Stimulated activated CD8-positive, alpha-beta memory T cell treated with anti-CD3 and anti-CD28 coated beads, Interleukin-15, amount 100 ng/mL, for 4 hours (primary cell): ENCODE measurements at places on chromosomes 16 and 17.

GRCh38 chr17:77959126-77959925 is 823 bp downstream of the TNRC6C start:
- DNase-seq, result no peak

- DNase-seq, result no peak
Measured at GRCh38 chr17:39808409-39808997, 55.6 kb downstream of the IKZF3 start.

- peak; percentile 26 for DNase-seq
Measured at GRCh38 chr17:10156948-10157607, 41.3 kb downstream of the GAS7 start.

DNA sequence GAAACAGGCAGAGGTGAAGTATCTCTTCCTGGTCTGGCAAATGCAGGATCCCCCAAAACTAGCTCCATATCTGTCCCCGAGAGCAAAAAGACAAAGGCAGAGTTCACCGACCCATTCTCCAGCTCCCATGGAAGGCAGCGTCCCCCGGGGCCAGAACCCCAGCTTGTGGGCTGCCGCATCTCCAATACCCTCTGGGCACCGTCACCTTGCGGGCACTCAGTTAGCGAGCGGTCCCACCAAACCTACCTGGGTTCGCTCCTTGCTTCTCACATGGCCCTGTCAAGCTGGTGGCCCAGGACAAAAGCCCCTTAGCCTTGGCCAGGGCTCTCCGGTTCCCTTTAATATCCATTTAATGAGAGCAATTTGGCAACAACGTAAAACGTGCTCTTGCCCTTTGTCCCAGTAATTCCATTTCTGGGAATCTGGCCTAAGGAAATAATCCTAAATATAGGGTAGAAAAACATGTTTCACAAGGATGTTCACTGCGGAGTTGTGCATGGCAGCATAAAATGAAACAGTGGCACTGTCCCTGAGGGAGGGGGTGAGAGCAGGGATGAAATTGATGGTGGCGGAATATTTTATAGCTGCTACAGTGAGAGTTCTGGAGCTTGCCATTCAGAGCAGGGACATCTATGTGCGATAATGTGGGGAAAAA is 157.1 kb downstream of the CMIP start:
- DNase-seq, result no peak

DNA sequence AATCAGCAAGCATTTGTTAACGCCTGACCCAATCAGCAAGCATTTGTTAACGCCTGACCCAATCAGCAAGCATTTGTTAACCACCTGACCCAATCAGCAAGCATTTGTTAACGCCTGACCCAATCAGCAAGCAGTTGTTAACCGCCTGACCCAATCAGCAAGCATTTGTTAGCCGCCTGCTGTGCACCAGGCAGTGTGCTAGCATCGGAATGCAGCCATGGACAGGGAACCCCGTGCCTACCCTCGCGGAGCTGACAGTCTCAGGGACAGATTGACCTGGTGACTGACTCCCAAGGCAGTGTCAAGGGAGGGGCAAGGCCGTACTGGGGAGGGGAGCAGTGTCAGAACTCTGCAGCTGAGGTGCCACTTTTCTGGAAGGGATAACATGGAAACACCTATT is 66.9 kb downstream of the ABR start:
- DNase-seq, result no peak

- no peak for DNase-seq
Measured at GRCh38 chr17:78180083-78180482, 6.8 kb downstream of the TK1 start.

DNA sequence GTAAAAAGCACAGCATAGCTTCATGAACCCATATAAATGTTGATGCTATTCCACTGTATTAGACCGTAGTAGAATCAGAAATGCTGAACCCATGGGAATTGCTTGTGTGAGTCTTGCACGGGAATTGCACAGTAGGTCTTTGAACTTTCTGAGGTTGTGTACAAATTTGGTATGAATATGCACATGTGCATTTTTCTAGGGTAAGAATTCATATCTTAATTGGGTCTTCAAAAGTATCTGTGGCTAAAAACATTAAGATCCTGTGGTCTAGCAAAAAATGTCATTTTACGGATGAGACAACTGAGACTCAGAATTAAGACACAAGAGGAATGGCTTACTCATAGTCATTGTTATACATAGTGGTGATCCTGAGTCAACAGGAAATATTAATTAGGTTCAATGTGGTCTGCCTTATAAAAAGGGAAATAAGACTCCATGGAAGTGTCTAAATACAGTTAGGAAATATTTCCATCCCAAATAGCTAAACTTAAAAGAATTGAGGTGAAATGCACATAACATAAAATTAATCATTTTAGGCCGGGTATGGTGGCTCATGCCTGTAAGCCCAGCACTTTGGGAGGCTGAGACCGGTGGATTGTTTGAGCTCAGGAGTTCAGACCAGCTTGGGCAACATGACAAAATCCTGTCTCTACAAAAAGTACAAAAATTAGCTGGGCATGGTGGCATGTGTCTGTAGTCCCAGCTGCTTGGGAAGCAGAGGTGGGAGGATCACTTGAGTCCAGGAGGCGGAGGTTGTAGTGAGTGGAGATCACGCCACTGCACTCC is 22.8 kb downstream of the TAOK1 start:
- DNase-seq, result no peak

GRCh38 chr17:78748730-78749317 is 33.2 kb downstream of the CYTH1 start:
- DNase-seq, result peak; percentile 57

DNA sequence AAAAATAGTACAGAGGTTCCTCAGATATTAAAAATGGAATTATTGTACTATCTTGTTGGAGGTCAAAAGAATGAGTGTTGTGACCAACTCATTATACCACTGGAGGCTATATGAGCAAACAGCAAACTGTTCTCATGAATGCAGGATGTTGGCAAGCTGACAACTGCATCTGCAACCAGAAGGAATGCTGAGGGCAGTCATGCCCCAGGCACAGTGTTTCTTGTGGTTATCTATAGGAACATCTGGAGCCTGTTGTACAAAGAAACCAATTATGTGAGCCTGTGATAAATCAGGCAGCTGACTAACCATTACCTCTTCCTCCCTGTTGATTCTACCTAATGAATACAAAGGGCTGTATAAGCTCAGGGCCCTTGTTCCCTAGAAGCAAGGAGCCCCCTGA is 2057.1 kb downstream of the TP53TG3F start:
- no peak for DNase-seq

- no peak for DNase-seq
Measured at GRCh38 chr17:12415031-12415430, 250.7 kb upstream of the MYOCD start.

GRCh38 chr16:9297437-9298113 is 206.1 kb downstream of the HAPSTR1 start:
- no peak for DNase-seq

GRCh38 chr16:84485255-84486010 is 19.0 kb downstream of the MEAK7 start:
- DNase-seq, result no peak

DNA sequence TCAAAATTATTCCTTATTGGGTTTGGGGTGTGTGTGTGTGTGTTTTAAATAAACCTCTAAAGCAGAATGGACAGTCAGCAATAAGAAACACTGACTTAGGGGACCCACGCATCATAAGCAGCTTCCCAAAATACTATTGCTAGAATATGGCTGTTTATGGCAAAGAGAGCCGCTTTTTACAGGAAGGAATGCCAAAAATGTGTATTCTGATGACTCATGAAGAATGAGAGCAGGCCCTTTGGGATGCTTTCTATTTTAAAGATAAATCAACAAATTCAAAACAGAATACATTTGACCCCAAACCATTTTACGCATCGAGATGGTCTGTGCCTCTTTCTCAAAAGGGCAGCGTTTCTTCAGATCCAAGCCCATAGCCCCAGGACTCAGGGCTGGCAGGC is 37.5 kb downstream of the ARHGAP17 start:
- no peak for DNase-seq

- DNase-seq, result no peak
Measured at GRCh38 chr17:29196769-29197515, 16.7 kb upstream of the MYO18A start.

- no peak for DNase-seq
Measured at GRCh38 chr16:29916979-29917378, 9.0 kb downstream of the KCTD13 start.

GRCh38 chr17:30113213-30113612 is 3.4 kb upstream of the NSRP1 start:
- DNase-seq, result no peak

- no peak for DNase-seq
Measured at GRCh38 chr16:54493061-54493460, 206.5 kb upstream of the IRX3 start.

DNA sequence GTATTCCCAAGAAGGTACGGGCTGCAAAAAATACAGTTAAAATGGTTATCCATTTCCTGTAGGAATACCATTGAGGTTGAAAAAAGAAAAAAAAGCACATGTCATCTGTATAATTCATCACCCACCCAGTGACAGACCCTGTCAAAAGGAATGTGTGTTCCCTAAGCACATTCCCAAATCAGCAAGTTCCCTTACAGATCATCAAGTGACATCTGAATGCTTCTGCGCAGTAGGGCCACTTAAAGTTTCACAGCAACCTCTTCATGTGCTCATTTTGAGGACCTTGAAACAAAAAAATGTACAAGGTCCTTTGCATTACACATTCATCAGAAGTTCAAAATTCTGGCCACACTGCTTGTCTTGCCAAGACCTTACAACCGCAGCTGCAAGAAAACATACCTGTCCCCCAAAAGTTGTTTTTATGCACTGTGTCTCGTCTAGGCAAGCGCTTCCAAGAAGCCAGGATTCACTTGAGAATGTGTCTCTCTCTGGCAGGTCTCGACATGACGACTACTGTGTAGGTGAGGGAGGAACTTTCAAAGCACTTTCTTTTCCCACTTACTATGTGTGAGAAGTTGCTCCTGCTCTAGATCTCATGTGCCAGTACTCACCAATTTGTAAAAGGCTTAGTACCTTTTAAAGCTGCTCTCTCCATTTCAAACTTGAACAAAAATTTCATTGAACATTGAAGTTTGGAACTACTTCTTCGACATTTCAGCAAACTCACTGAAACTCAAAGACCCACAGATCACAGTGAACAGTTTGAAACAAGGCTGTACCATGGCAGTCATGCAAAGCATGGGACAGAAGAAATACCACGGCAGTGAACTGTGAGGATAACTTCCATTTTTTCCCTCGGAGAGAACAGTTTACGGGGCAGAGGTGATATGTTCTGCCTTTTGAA is 4.3 kb upstream of the POLG2 start:
- DNase-seq, result no peak

- DNase-seq, result no peak
Measured at GRCh38 chr16:51565184-51565583, 414.1 kb upstream of the SALL1 start.

DNA sequence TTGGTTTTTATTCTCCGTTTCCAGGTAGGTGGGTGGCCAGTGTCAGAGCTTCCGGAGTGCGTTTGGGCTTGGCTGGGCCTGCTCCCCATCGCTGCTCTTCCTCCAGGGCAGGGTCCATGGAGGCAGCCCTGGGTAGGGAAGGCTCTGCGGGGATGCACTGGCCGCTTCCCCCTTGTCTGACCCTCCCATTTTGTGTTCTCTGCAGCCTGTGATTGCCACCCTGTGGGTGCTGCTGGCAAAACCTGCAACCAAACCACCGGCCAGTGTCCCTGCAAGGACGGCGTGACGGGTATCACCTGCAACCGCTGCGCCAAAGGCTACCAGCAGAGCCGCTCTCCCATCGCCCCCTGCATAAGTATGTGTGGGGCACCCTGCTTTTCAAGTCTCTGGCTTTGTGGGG is 158.3 kb downstream of the NTN1 start:
- DNase-seq, result no peak

DNA sequence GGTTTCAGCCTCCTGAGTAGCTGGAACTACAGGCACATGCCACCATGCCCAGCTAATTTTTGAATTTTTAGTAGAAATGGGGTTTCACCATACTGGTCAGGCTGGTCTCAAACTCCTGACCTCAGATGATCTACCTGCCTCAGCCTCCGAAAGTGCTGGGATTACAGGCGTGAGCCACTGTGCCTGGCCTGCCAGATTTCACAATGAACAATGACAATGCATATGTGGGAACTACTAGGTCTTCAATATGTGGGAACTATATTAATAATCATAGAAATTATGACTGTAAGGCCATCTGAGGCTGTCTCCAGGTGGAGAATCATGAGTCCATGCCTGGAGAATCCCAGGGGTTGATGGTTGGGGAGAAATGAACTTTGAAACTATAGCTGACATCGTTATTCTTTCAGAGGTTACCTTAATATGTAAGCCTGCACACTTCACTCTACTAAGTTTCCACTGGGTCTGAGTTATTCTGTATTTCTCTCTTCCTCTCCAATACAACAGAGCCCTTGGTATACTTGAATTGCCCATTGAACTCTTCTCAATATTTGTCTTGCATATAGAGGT is 7.2 kb upstream of the DRC7 start:
- DNase-seq, result no peak

- DNase-seq, result no peak
Measured at GRCh38 chr17:3318336-3318735, 20.2 kb upstream of the OR3A1 start.

- DNase-seq, result no peak
Measured at GRCh38 chr17:9802294-9802693, 10.9 kb upstream of the DHRS7C start.

GRCh38 chr17:75853433-75853832 is 1.7 kb downstream of the WBP2 start:
- DNase-seq, result no peak

DNA sequence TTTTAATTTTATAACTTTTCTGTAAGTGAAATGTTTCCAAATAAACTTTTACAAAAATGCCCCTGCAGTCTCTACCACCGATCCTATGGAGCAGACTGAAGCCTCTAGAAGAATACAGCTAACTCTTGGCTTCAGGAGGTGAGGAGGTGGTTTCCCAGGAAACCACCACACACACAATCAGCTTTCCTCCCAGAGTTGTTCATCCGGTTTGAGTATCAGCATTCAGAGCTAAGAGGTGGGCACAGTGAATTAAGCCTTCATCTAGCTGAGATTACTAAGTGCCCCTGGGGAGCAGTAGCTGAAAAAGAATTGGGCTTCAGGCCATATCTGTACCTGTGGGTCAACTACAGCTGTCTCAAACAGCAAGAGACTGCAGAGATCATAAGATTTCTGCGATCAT is 139.7 kb downstream of the AATF start:
- no peak for DNase-seq

GRCh38 chr16:27244363-27244755 is 24.2 kb downstream of the NSMCE1 start:
- DNase-seq, result no peak

GRCh38 chr16:16083421-16084156 is 134.2 kb downstream of the ABCC1 start:
- DNase-seq, result no peak

GRCh38 chr17:6098823-6099180 is 28.6 kb downstream of the WSCD1 start:
- no peak for DNase-seq
